ENCODE measurements at places on chromosomes 4 and X.

DNA sequence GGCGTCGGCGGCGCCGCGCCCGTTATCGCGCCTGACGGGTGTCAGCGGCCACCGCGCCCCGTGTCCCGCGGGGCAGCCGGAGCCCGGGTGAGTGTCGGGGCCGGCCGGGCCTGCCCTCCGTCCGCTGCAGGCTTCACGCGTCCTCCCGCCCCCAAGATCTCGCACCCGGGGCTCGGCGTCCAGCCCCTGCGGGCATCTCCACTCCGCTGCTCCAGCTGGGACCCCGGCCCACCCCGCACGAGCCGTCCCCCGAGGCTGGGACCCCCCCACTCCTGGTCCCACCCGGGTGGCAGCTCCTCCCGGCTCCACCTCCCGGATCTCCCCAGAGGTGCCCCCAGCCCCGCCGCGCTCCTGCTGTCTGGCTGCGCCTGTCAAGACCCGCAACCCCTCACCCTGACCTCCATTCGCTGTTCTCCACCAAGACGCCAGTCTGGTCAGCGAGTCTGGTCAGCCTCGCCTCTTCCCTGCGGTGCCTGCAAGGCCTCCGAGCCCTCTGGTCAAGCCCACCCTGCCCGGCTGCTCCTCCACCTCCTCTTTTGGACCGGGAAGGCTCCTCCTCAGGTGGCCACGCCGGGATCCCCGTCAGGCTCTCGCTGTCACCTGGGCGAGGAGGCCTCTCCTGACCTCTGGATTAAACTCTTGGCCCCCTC, 66.0 kb upstream of the NKX1-1 start:
- no peak overlapping the region for H3K4me3 ChIP-seq
- H3K36me3 ChIP-seq: no peaks in the 10 kb centered on the region
- H3K27ac ChIP-seq: no peak overlapping the region

- H3K36me3 ChIP-seq: no peaks in the 10 kb centered on the region
- no peaks in the 10 kb centered on the region for H3K4me1 ChIP-seq
- no peak for DNase-seq
- no peak overlapping the region for H3K27ac ChIP-seq
- H3K4me3 ChIP-seq: no peak overlapping the region
- no peaks in the 10 kb centered on the region for H3K27me3 ChIP-seq
These were observed 255.1 kb upstream of the GPC4 start for GRCh38 chrX:133670383-133670782.

GRCh38 chr4:152640058-152640921, 39.5 kb downstream of the TMEM154 start:
- no peaks in the 10 kb centered on the region for H3K27me3 ChIP-seq
- H3K27ac ChIP-seq: no peak overlapping the region
- H3K4me3 ChIP-seq: no peak overlapping the region
- no peaks in the 10 kb centered on the region for H3K36me3 ChIP-seq

DNA sequence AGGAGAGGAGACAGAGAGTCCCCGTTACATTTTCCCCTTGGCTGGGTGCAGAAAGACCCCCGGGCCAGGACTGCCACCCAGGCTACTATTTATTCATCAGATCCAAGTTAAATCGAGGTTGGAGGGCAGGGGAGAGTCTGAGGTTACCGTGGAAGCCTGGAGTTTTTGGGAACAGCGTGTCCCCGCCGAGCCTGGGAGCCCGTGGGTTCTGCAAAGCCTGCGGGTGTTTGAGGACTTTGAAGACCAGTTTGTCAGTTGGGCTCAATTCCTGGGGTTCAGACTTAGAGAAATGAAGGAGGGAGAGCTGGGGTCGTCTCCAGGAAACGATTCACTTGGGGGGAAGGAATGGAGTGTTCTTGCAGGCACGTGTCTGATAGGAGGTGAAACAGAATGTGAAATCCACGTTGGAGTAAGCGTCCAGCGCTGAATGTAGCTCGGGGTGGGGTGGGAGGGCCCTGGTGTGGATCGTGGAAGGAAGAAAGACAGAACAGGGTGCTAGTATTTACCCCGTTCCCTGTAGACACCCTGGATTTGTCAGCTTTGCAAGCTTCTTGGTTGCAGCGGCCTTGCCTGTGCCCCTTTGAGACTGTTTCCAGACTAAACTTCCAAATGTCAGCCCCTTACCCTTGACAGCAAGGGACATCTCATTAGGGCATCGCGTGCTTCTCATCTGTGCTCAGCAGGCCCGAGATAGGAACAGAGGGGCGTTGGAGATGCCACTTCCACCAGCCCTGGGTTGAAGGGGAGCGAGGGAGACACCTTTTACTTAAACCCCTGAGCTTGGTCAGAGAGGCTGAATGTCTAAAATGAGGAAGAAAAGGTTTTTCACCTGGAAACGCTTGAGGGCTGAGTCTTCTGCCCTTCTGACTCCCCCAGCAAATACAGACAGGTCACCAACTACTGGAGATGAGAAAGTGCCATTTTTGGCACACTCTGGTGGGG, 2.7 kb downstream of the SHOX start:
- no peaks in the 10 kb centered on the region for H3K36me3 ChIP-seq
- H3K27me3 ChIP-seq: peaks cover 12% of the 10 kb centered on the region
- H3K4me1 ChIP-seq: peaks cover 7% of the 10 kb centered on the region
- no peak overlapping the region for H3K4me3 ChIP-seq
- DNase-seq: no peak
- no peak overlapping the region for H3K27ac ChIP-seq

GRCh38 chr4:127479031-127479622, 153.6 kb upstream of the INTU start:
- H3K36me3 ChIP-seq: no peaks in the 10 kb centered on the region
- no peak overlapping the region for H3K27ac ChIP-seq
- no peak for DNase-seq
- no peak overlapping the region for H3K4me3 ChIP-seq
